COR-L47 (cell line): ENCODE measurements at places on chromosomes 7 and 10.

- DNase-seq, result no peak
Observed at GRCh38 chr10:51030480-51030879, 43.8 kb upstream of the PRKG1 start.

DNA sequence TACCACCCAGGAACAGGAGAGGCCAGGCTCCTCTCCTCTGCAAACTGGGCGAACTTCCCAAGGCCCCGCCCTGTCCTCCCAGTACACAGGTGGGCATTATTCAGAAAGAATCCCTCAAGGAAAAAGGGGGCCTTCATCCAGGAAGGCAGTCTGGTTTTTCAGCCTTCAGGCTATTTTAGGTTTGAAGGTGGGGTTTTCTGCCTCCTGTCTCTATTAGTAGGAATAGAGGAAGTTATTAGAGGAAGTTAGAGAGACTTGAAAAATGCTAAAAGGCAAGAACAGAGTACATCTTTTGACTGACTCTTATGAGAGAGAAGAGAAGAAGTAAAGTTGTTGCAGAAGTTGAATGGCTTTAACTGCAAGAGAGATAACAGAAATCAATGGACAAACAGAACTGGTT, 250.9 kb upstream of the SORCS1 start:
- no peak for DNase-seq

DNA sequence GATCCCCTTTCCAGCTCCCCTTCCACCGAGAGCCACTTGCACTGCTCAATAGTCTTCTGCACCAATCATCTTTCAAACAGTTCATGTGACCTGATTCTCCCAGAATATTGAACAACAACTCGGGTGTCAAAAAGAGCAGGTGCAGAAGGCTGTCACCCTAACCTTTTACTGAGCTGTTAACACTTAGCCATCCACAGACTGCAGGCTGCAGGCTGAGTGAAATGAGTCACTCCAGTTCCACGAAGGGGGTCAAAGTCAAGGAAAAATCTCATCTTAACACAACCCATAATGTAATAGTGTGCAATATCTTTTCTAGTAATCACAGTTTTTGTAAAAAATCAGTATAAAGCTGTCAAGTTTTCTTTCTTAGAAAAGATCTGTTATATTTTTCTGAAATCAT, 63.1 kb downstream of the MTPAP start:
- DNase-seq, result no peak

DNA sequence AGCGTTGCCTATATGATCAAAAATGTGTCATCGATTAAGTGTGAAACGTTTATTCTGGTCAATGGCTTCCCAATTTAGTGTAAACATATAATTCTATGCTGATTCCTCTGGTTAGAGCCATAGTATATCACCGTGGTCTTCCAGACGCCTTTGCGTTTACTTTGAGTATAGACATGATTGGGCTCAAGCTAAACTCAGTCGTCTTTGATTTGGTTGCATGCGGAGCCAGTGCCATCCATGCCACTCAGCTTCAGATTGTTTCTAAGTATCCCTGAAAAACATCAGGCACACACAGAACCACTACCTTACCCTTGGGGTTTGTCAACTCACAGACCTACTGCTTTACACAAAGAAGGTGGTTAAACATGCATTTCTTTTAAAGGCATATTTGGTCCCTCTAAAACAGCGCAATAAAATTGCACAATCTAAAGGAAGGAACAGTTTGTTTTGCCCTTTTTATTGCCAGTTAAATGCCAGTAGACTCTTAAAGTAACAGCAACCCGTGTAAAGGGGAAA, 273.6 kb upstream of the KLF6 start:
- DNase-seq, result no peak

- DNase-seq, result no peak
Observed at GRCh38 chr7:16935341-16935735, 53.6 kb upstream of the AGR3 start.

GRCh38 chr10:29501692-29502091, 133.1 kb downstream of the SVIL start:
- DNase-seq, result no peak

GRCh38 chr10:104077663-104078151, 8.0 kb downstream of the COL17A1 start:
- peak; percentile 9 for DNase-seq

DNA sequence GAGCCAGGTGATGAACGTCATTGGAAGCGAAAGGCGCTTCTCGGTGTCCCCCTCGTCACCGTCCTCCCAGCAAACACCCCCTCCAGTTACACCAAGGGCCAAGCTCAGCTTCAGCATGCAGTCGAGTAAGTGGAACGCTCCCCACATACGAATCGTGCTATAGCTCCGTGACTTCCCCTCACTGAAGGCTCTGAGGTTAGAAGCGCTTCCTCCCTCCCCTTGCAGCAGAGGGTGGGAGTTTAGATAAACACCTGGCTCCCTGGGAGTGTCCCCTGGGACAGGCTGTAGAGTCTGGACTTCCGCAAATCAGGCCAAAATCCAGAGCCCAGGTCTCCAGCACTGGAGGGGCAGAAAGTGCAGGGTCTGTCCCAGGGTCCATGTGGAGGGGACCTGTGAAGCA, 105.0 kb upstream of the NPS start:
- no peak for DNase-seq
